CD4-positive, alpha-beta memory T cell (primary cell): ENCODE measurements at places on chromosomes 12 and 14.

DNA sequence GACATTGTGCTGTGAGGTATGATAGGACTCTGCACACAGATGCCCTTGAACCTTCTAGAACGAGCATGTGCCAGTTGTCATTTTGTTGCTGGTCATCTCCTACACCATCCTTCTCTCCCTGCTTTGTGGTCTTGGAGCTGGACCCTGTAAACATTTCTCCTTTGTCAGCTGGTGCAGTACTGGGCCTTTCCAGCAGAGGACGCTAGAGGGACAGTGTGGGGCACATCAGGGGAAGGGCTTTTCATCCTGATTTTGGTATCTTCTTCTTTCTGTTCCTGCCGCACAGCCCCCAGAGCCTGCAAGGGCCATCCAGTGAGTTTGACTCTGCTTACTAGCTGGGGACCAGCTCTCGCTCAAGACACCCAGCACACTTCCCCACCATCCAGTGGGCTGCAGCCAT lies 484.6 kb downstream of the AACS start:
- no peak for DNase-seq

DNA sequence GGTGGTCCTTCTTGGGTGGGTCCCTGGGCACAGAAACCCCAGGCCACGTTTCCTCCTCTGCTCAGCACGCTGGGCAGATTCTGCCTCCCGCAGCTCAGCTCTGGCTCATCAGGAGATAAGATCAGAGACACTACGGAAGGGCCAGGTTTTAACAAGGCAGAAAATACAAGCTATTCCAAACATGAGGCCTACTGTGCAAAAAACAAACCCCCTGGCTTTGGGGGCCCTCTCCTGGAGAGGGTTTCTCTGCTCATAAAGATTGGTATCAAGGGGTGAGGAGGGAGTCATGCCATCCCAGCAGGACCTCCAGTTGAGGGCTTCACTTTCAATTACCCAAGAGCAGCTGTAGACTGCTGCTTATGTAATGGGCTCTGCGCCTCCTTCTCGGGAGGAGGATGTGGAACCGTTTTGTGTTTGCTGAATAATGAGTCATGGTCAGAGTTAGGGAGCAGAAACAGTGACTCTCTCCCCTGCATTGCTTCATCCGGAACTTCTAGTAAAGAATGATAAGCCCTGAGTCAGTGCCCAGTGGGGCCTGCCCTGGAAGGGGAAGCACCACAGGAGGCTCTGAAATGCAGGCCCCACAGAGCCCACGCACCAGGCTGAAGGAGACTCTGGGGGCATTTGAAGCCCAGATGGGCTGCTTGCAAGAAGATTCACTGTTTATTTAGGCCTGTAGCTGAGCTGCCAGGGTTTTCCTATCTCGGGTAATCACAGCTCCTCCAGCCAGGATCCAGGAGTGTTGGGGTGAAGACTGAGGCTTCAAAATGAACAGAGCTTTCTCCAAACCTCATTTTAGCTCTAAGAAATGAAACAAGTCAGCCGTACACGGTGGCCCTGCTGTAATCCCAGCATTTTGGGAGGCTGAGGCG lies 79.3 kb downstream of the SSPN start:
- DNase-seq: no peak

GRCh38 chr12:54998958-54999510 lies 14.5 kb upstream of the TESPA1 start:
- no peak for DNase-seq

GRCh38 chr14:23555533-23555881 lies 564 bp upstream of the THTPA start:
- no peak for DNase-seq

- peak; percentile 63 for DNase-seq
Observed at GRCh38 chr12:2691006-2691344, 103.8 kb upstream of the FKBP4 start.

GRCh38 chr14:104766863-104767633 lies 14.1 kb downstream of the SIVA1 start:
- no peak for DNase-seq

DNA sequence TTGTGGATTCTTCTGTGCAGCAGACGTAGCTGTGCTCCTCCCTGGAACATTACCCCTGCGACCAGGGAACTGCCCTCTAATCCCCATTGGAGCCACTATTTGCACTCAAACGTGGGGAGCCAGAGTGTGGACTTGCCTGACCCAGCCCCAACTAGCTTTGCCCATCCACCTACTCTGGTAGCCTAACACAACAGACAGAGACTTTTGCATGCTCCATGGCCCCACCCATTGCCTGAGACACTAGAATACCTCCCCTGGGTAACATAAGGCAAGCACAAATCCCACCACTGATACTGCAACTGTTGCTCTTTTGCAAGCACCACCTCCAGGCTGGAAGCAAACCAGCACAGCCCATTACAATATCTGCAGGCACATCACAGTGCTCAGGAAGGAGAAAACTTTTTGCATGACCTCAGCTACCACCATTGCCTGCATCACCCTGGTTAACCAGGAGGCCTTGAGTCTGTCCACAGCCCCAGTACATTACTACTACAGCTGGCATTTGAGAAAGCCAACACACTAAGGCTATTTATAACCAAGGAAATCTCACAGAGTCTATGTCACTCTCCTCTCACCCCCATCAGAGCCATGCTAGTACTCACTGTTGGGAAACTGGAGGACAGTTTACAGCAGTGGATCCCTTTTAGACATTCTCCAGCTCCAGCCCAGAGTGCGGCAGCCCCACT lies 15.0 kb downstream of the CEP128 start:
- no peak for DNase-seq

- DNase-seq: no peak
Observed at GRCh38 chr14:104583424-104584306, 4.1 kb downstream of the C14orf180 start.

- no peak for DNase-seq
Observed at GRCh38 chr14:58777541-58777979, 139.8 kb downstream of the DACT1 start.

- no peak for DNase-seq
Observed at GRCh38 chr12:101027816-101028215, 182.2 kb downstream of the SLC5A8 start.

- DNase-seq: peak; percentile 30
Observed at GRCh38 chr12:45669093-45669492, 60.4 kb upstream of the ARID2 start.

- DNase-seq: no peak
Observed at GRCh38 chr14:50822501-50823042, 8.4 kb downstream of the NIN start.

- no peak for DNase-seq
Observed at GRCh38 chr12:7612851-7613250, 52.9 kb downstream of the APOBEC1 start.

- DNase-seq: no peak
Observed at GRCh38 chr12:51000245-51000644, 25.9 kb downstream of the SLC11A2 start.

GRCh38 chr12:88381466-88381865 lies 198.8 kb downstream of the KITLG start:
- no peak for DNase-seq
